ENCODE measurements at places on chromosomes 5 and 9.

DNA sequence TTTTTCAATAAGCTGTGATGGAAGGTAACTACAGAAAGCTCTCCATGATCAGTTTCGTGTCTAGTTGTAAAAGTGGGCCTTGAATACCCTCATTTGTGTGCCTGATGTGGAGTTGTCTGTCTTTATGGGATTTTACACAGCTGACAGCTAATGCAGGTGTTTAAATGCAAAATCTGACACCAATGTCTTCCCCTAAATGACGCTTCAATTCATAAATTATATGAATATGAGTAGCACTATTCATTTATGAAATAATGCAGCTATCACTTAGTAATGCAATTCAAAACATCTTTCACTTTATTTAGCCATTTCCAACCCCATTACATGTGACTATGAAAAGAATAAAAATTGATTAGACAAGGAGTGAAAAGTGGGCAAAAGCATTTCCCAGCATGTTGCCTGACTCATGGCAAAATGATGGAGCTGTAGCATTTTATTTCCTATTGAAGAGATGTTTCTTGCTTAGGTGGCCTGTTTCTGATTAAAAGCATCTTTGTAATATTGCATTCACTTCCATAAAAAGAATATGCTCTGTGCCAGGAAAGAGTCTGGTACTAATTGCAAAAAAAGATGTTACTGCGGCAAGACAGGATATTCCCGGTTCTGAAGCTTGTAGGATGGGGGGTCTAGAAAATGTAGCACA, 116.7 kb upstream of the HAPLN1 start:
- no peak for DNase-seq

DNA sequence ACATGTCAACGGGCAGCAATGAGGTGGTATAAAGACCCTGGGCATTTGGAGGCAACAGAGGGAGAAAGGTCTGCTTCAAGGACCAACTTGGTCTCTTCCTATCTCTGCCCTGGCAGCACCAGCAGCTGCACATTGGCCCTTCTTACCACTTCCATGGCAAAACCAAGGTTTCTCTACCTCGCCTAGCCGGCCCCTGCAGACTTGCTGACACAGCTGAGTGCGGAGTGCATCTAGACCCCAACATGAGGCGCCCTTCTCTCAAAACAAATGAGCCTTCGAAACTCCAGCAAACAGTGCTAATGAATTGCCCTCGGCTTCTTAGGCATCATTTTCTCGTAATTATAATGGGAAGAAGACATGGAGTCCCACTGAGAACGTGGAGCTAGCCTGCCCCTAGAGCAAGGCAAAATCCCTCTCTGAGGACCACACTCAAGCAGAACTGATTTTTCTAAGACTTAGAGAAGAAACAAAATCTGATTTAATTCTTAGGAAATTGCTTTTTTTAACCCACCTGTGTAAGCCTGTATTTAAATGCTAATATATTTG, 42.1 kb downstream of the KCNMB1 start:
- DNase-seq = no peak

DNA sequence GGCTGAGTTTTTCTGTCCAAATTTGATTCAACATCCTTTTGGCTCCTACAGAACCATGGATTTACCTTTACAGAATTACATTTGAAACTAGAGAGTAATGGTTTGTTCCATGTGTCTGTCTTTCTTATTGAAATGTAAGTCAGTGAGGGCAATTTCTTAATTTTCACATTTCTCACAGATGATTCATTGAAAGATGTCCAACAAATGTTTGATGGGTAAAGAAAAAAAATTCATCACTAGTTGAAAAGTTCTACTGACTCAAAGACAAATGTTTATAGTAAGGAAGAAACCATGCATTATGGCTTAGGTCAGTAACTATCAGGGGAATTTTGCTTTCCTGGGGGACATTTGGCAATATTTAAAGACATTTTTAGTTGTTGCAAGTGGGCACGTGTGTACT, 131.6 kb upstream of the TRPM3 start:
- no peak for DNase-seq

DNA sequence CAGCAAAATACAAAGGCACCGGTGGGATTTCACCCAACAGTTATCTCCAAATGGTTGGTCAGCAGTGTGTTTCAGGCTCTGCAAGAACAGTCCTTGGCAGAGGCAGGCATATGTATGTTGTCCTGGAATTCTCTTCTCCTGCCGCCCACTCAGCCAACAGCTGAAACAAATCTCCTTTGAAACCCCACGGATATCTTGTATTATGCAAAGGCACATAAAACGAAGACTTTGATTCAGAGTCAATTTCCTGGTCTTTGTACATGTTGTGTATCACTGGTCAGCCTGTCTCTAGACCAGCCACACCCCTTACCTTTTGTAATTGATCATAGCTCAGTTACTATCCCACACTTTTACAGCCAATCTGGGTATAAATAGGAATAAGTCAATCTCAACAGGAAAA, 29.2 kb downstream of the FREM1 start:
- DNase-seq = no peak

- DNase-seq = no peak
Observed at GRCh38 chr5:154576429-154576806, 98.4 kb upstream of the HAND1 start.

DNA sequence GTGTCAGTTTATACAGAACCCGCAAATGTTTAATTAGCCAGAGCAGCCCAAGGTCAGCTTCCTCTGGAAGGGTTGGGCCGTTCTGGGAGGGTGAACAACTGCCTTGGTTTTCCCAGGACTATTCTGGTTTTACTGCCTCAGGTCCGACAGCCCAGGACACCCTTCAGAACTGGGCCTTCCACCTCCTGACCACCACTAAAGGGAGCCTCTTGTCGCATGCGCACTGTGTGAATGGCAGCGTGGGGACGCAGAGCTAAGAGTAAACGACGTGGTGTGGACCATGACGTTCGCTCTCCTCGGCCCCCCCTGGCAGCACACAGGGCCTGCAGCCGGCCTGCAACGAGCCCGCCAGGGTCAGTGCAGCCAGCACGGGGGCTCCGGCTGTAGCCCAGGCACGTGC, 214.9 kb downstream of the FANCC start:
- DNase-seq = no peak

- peak; percentile 14 for DNase-seq
Observed at GRCh38 chr5:160702934-160703333, 149.1 kb downstream of the ATP10B start.

DNA sequence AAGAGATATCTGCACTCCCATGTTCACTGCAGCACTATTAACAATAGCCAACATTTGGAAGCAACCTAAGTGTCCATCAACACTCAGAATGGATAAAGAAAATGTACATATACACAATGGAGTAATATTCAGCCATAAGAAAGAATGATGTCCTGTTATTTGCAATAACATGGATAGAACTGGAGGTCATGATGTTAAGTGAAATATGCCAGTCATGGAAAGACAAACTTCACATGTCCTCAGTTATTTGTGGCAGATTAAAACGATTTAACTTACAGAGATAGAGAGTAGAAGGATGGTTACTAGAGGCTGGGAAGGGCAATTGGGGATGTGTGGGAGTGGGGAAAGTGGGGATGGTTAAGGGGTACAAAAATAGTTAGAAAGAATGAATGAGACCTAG, 110.3 kb upstream of the PCSK5 start:
- no peak for DNase-seq

- no peak for DNase-seq
Observed at GRCh38 chr9:26264709-26265601, 586.7 kb upstream of the TUSC1 start.

DNA sequence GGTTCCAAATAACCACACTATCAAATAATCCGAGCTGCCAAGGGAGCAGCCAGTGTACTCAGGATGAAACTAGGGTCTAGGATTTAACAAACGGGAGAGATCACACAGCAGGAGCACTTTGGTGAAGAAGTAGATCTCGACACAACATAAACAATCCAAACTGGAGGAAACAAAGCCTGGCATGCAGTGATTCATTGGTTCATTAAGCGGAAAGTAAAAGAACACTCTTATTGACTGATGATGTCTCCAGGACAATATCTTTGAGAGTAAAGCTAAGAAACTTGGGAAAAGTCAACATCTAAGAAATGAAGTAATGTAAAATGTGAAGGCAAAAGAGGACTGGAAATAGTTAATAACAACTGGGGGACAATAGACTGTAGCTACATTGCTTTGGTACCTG, 1478.3 kb upstream of the CDH9 start:
- DNase-seq = no peak

GRCh38 chr5:134463991-134464760, 52.5 kb upstream of the CDKN2AIPNL start:
- DNase-seq = peak; percentile 29

GRCh38 chr9:108322326-108323098, 533.3 kb downstream of the ACTL7B start:
- DNase-seq = no peak

GRCh38 chr9:114225561-114226212, 70.3 kb downstream of the COL27A1 start:
- no peak for DNase-seq

GRCh38 chr9:14565352-14566016, 127.7 kb downstream of the ZDHHC21 start:
- DNase-seq = no peak

DNA sequence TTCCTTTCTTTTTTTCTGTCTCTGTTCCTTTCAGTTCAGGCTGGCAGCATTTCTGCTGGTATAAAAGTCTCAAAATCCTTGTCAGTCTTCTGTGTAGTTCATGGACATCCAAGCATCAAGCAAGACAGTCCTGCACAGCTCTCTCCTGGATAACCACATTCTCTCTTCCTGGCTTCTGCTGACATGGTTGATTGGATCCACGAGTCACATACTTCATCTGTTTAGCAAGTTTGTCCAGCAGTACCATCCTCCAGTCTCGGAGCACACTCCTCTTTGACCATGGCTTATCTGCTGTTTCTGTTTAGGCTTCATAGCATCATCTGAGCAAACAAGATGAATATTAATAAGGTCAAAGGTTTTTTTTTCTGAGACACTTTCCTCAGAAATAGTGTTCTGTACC, 220.8 kb downstream of the KDM4C start:
- DNase-seq = no peak

- no peak for DNase-seq
Observed at GRCh38 chr9:137606734-137607138, 1.2 kb downstream of the ARRDC1 start.

GRCh38 chr9:122468735-122469134, 9.0 kb downstream of the OR1J1 start:
- DNase-seq = no peak

- peak; percentile 42 for DNase-seq
Observed at GRCh38 chr9:15277400-15278090, 29.5 kb downstream of the TTC39B start.

DNA sequence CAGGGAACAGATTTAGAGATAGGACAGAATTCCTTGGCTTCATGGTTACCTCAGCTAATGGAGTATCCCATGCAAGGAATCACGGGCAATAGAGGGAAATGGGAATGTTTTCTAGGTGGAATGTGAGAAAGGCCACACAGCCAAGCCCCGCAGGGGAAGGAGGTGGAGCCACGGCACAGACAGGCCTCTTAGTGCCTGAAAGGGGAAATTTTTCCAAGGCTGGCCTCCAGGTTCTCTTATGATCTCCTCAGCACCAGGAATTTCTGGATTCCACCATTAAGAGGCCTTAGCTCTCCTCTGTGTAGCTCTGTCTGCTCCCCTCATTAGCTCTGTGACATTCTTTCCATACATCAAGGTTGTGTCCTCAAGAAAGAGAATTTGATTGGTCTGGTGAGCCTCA, 124.7 kb downstream of the GALNT10 start:
- no peak for DNase-seq

- DNase-seq = no peak
Observed at GRCh38 chr5:180157866-180158265, 51.1 kb downstream of the RASGEF1C start.

GRCh38 chr5:138504799-138505198, 38.2 kb downstream of the ETF1 start:
- DNase-seq = no peak

DNA sequence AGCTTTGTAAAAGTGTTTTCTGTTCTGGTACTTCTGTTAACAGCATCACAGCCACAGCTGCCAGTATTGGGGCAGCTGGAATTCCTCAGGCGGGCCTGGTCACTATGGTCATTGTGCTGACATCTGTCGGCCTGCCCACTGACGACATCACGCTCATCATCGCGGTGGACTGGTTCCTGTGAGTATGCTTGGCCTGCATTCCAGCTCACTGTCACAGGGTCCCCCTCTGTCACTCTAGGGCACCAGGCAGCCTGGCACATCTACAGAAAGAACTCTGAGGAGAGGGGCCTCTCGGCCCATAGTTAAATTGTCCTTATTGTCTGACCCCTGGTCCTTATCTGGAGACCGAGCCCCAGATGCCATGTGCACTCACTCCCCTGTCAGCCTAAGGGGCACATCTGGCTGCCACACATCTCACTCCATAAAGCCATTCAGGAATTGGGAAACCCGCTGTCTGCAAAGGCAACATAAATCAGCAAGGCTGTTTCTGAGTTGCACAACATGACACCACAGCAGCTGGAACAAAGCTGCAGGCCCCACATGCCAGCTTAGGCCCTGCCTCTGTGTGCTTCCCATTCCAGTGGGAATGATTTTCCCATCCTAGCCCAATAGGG, 77.5 kb downstream of the SLC1A3 start:
- no peak for DNase-seq
